Activated T-helper 1 cell treated with anti-CD3 and anti-CD28 coated beads, Interleukin-12 subunit alpha, Interleukin-12 subunit beta, Interleukin-2, Interleukin-4 antibody, amounts not matched to agents 30 ng/mL and 10 ng/mL and 1 ng/mL, durations not matched to agents 14 hours and 24 hours and 36 hours (primary cell): ENCODE measurements at places on chromosomes 7 and 10. TPM values are rescaled to one million over a fixed set of nuclear protein-coding genes. Genes with fewer than 3 reads are reported as not detected.
A peak's percentile ranks its signal among the peaks of the same experiment; 100 is the strongest.

The WEE2 gene
- 0.10 and 0.12 TPM in 2 replicates for total RNA-seq

DNA sequence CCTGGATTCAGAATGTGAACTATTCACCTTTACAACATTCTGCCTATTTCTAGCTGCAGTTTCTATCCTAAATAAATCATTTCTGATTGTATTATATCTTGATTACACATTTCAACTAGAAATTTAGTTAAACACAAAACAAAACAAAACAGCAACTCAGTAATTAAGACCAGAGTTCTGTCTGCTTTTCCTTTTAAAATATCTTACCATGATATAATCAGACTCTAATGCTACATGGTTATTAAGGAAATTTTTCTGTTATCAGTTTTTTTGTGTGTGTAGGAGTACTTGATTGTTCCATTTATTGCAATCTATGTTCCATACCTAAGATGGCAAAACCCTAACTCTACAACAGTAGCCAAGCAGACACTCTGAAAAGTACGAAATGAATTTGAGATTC lies 663.3 kb downstream of the NRG3 start:
- DNase-seq: no peak

DNA sequence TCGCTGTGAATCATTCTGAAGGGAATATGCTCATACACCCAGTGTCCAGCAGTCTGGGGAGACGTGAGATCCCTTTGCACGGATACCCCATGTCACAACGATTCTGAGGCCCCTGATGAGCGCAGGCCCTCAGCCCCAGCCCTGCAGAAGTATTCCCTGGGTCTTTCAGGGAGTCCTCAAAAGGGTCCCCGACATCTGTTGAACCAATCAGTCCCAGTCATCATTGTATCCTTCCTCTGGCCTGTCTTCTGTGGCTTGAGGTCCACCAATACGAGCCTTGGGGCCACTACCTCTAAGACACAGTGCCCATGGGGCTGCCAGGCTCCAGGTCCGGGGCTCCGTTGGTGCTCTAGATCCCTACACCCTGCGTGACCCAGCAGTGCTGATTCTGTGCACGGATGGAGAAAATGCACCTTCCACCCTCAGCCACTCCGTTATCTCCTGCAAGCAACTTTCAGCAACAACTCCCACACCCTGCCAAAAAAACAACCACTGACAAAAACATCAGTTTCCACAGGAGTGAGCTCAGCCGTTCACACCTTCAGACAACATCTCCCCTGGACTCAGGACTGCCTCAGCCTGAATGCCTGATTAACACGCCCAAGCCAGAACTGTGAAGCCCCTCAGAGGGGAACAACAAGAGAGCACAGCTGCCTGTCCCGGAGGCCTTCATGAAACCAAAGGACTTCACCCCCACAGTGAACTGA lies 46.9 kb upstream of the KDM7A start:
- DNase-seq: peak; percentile 38

The CCDC3 gene
- total RNA-seq: 0.13 TPM in 1 of 2 replicates, not detected in the other

DNA sequence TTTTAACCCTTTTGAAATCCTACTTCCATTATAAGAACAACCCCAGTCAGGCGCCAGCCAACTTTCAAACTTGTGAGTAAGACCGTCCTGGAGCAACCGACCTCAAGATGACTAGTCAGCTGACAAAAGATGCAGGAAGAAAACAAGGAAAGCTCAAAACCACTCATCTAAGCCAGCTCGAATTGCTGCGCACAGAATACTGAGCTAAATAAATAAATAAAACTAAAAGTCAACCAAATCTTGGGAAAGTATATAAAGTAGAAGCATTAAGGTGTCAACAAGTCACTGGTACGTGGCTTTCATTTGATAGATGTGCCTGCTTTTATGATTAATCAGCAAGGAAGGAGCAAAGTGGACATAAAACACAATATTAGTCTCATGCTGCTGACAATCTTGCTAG lies 1269.8 kb downstream of the XPNPEP1 start:
- DNase-seq: no peak

- DNase-seq: no peak
These were observed 11.1 kb upstream of the ARID5B start for GRCh38 chr10:61890430-61890829.

GRCh38 chr10:116909307-116909706 lies 60.0 kb downstream of the ENO4 start:
- no peak for DNase-seq

The MMRN2 gene
- total RNA-seq: not detected in 2 replicates
